ENCODE measurements at places on chromosomes 12 and 14. TPM values are rescaled to one million over a fixed set of nuclear protein-coding genes. Genes with fewer than 3 reads are reported as not detected.

DNA sequence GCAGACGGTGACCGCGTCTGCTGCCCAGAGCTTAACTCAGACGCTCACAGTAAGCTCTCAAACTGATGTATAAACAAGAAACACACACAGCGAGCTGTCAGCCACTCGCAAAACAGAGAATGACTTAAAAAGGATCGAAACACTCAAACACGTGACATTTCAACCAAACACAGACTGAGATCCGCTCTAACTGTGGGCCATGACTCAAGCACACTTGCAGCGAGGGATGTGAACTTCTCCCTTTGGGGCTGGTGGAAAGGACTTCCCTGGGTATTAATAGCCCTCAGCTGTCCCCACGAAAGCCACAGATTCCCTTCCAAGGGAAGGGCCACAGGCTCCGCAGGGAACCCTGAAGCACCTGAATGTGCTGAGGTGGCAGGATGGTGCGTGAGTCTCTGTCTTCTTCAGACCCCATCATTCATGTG is 29.1 kb downstream of the CCDC88C start:
- peak; percentile 47 for DNase-seq

DNA sequence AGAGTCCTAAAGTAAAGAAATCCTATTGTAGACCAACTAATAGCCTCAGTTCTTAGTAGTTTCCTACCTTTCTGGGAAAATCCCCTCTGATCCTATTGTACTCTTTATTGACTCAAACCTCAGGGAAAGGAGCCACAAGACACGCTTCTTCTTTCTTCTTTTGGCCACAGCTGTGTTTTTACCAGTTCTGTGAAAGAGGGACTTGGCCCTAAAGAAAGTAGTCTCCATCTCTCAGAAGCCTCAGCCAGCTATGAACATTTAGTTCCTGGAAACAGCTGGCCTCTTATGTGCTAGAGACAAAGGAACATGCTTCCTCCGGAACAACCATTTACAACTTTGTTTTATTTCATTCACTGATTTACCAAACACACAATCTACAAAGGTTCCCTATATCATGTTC is 66.1 kb upstream of the ARID2 start:
- DNase-seq = no peak

DNA sequence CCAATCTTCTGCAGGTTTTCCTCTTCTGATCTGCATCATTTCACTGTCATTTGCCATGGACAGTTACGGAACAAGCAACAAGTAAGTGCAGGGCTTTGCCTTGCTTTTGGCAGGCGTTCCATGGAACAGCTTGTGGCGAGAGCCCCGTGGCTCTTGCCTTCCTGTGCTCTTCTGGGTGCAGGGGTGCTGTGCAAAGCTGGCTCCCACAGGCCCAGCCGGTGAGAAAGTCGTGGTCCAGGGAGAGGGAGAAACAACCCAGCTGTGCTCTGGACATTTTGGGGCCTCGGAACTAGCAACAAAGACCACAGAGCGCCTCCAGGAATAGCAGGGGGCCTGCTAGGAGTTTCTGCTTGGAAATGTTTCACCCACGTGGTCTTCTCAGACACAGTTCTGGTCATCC is 164.7 kb downstream of the ADGRD1 start:
- DNase-seq = no peak

- no peak for DNase-seq
Measured at GRCh38 chr14:53365486-53366130, 212.5 kb upstream of the DDHD1 start.

DNA sequence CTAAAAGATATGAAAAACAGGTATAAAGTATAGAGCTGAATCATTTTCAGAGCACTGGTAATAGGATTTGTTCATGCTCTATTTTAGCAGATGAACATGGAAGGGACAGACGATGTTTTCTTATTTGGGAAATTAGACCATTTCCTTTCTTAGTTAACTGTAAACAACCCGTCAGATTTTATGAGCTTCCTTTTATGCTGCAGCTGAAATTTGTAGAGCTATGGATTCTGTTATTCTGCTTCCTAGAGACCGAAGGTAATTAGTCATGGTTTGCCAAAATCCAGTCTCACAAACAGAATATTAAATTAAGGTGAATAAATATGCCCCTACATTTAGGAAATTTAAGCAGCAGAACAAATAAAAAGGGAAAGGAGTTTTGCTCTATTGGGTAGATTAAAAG is 180.2 kb upstream of the SYT1 start:
- no peak for DNase-seq

The ARHGEF40 gene
- polyA plus RNA-seq = 0.53 TPM

The PXMP2 gene
- 4.3 TPM for polyA plus RNA-seq

DNA sequence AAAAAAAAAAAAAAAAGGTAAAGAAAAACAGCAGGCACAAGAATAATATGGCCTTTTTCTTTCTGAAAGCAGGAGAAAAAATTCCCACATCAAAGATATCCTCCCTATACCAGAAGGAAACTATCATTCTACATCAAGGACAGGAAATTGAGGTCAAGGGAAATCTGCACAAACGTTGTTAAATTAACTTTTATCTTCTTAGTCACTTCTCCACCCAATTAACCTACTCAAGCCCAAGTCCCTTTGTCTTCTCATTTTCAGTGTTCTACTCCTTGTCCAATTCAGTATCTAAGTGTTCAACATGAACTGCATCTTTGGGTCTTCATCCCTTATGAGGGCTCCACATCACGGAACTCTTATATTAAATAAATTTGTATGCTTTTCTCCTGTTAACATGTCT is 15.7 kb downstream of the NDUFA12 start:
- DNase-seq = no peak

The GPD1 gene
- polyA plus RNA-seq = 1.1 TPM
